ENCODE measurements at places on chromosomes 16 and 17. TPM values are rescaled to one million over a fixed set of nuclear protein-coding genes. Genes with fewer than 3 reads are reported as not detected.

ARHGAP44 gene
- total RNA-seq, result 10.7 TPM

ITGAE gene
- total RNA-seq, result 12.1 TPM

TBX6 gene
- 0.45 TPM for total RNA-seq

DBNDD1 gene
- 12.6 TPM for total RNA-seq

PRR35 gene
- 2.7 TPM for total RNA-seq

SMURF2 gene
- 53.1 TPM for total RNA-seq

QPRT gene
- total RNA-seq, result 7.6 TPM

TEKT3 gene
- 0.82 TPM for total RNA-seq

GJC1 gene
- 32.5 TPM for total RNA-seq

MT1M gene
- total RNA-seq, result not detected

MAP1LC3B gene
- 36.3 TPM for total RNA-seq

PRDM7 gene
- total RNA-seq, result not detected

CRYBA1 gene
- total RNA-seq, result not detected

DNA sequence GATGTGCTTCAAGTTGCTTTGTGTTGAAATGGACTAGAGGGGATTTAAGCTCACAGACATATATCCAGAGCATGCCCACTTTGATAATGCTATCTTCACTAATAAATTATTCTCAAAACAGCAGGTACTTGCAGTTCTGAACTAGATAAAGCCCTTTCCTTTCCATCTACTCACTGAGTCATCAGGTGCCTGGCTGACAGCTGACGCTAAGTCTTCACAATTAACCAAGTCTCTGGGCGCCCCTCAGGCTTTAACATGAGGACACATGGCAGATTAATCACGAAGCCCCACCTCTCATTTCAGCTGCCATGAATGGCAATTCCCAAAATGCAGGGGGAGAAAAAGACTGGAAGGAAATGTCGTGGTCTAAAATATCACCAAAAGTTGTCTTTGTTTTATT, 29.5 kb upstream of the CRISPLD2 start:
- DNase-seq, result no peak

- no peak for DNase-seq
These were observed 46.5 kb downstream of the GPRC5B start for GRCh38 chr16:19837984-19838707.

DNA sequence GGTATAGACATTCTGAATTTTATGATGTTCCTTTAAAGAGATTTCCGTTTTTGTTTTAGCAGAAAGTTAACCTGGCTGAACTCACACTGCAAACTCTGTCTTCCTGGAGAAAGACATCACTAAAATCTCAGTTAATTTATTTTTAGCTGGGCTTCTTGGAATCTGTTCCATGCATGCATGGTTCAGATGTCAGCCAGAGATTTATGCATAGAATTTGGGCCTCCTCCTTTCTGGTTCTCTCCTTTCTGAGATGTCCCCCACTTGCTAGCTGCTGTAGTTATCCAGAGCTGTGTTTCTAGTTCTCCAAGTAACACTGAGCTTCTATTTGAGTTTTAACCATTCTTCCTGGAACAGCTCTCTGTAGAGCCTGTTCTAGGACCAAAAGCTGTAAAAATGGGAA, 77.3 kb upstream of the TANC2 start:
- no peak for DNase-seq

- no peak for DNase-seq
These were observed 236.7 kb upstream of the TOX3 start for GRCh38 chr16:52783616-52784015.

GRCh38 chr16:73794994-73795393, 501.6 kb upstream of the PSMD7 start:
- DNase-seq, result no peak

- no peak for DNase-seq
These were observed 32.7 kb upstream of the NAT9 start for GRCh38 chr17:74808714-74809430.

DNA sequence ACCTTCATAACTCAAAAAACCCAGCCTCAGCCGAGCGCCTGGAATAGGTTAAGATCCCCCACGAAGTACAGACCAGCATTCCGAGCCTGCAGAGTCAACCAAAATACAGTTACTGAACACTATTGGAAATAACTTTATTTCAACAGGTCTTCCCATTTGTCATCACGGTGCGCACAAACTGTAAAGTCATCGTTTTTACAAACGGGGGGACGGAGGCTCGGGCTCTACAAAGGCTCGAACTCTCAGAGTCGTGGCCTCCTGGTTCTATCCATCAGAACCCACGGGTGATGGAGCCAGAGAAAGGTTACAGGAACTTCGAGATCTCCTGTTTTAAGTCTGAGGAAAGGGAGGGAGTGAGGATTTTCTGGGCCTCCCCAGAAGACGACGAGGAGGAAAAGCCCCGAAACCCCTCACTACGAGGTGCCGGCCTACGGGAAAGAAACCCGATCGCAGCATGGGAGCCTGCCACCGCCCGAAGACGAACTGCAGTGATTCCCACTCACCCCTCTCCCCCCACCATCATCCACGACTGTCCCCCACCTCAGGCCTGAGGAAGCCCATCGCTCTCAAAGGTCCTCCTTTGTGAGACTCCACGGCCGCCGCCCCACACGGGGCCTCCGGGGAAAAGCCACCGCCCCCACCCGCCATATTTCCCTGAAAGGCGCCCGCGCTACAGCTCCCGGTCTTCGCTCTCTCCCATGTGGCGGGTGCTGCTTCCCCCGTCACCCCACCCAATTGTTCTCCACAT, 917 bp downstream of the YWHAE start:
- DNase-seq, result no peak

DNA sequence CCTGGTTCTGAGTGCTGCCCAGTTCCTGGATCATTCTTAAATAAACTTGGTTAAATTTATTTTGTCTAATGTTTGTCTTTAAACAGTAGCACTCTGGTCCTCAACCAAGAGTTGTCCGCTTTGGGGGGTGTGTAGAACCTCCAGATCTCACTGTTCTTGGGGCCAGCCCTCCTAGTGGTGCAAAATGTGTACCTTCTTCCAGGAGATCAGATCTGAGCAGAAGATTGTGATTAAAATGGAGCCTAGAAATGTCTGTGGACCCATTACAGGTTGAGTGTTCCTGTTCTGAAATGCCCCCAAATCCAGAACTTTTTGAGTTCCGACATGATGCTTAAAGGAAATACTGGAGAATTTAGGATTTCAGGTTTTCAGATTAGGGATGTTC, 46.0 kb upstream of the CLEC18A start:
- DNase-seq, result no peak

DNA sequence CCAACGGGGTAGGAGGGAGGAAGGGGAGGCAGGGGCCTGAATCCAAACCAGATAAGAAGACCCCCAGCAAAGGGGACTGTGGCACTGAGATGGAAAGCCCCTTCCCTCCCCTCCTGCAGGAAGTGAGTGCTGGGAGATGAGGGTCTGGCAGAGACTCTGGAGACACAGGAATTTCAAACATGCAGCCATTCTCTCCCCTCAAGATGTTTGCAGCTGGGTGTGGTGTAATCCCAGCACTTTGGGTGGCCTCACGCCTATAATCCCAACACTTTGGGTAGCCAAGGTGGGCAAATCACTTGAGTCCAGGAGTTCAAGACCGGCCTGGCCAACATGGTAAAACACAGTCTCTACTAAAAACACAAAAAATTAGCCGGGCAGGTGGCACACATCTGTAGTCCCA, 33.9 kb upstream of the FAAP100 start:
- no peak for DNase-seq

- no peak for DNase-seq
These were observed 31.6 kb downstream of the EFCAB5 start for GRCh38 chr17:29973005-29973404.

GRCh38 chr17:80894439-80894721, 97.3 kb upstream of the CHMP6 start:
- no peak for DNase-seq

DNA sequence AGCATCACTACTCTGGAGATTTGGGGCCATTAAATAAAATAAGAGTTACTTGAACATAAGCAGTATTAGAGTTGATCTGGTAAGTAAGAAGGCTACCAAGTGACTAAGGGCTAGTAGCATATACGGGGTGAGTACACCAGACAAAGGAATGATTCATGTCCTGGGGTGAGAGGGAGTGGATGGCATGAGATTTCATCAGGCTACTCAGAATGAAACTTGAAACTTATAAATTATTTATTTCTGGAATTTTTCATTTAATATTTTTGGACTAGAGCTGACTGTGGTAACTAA, 2.3 kb downstream of the SLFN5 start:
- no peak for DNase-seq

DNA sequence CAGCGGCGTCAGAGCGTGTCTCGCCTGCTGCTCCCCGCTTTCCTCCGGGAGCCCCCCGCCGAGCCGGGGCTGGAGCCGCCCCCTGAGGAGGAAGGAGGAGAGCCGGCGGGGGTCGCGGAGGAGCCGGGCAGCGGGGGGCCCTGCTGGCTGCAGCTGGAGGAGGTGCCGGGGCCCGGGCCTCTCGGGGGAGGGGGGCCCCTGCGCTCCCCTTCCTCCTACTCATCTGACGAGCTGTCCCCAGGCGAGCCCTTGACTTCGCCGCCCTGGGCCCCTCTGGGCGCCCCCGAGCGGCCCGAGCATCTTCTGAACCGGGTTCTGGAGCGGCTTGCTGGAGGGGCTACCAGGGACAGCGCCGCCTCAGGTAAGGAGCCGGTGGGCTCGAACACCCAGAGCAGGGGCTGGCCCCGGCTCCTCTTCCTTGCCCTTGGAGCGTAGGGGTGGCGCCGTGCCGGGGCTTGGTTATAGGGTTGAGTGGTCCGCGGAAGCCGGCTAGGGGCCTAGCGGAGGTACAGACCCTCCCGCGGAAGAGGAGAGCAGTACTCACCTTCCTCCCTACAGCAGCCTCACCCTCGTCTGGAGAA, 841 bp downstream of the RAPGEFL1 start:
- peak; percentile 27 for DNase-seq

- peak; percentile 70 for DNase-seq
These were observed 19.8 kb upstream of the NUDT16L1 start for GRCh38 chr16:4673387-4674046.

GRCh38 chr16:3497771-3498170, 2.5 kb upstream of the C16orf90 start:
- DNase-seq, result no peak

DNA sequence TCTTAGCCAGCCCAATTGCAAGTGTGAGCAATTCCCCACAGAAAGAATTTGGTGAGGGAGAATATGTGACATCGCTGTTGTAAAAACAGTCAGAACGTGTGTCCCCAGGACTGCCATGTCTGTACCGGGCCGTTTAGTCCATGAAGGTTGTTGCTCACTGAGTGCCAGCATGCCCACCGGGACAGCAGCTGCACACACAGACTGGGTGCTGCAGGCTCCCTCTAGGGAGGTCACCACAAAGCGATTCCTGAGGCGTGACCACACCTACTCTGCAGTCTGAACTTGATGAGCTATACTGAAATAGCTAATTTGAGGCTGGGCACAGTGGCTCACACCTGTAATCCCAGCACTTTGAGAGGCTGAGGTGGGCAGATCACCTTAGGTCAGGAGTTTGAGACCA, 44.1 kb upstream of the ADORA2B start:
- DNase-seq, result no peak

DNA sequence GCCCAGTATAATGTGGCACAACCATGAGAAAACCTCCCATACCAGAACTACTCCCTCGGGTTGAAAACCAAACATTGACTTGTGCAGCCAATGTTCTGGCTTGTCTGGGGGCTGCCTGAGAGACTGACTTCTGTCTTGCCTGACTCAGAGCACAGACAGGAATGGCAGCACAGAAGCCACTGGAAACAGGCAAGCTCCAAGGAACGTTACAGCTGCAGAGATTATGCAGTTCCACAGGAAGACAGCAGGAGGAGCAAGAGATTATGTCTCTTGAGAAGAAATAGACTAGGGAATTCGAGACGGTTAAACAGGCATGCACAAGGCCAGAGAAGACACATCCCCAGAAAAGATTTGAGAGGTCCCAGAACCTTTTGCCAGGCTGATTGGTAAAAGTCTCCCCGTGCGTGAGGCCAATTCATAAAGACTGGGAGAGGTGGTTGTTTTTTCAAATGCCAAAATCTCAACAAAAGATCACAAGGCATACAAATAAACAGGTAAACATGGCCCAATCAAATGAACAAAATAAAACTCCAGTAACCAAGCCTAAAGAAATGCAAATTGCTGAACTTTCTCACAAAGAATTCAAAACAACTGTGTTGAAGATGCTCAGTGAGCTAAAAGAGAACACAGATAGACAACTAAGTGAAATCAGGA, 90.6 kb upstream of the CDH5 start:
- no peak for DNase-seq

- peak; percentile 40 for DNase-seq
These were observed 3.1 kb upstream of the SETD6 start for GRCh38 chr16:58511933-58512815.

DNA sequence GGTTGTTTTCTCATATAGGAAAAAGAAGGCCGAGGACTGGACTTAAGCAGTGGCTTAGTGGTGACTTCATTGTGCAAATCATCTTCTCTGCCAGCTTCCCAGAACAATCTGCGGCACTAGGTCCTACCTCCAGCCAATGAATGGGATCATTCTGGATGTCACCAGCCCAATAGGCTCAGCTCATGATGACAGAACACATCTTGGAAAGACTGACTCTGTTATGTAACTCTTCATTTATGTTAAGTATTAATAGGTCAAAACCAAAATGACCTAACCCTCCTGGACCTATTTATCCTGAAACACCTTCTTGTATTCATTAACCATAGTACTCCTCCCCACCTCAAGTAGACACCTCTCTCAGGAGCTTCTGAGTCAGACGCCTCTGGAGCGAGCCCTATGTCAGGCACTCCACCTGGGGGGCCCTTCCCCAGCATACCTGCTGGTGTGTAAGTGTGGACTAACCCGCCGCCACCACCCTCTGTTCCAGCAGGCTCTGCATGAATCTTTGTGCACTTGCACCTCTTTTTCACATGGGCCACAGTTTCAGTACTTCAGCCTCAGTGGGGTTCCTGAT, 7.2 kb downstream of the ARL2BP start:
- DNase-seq, result no peak

DNA sequence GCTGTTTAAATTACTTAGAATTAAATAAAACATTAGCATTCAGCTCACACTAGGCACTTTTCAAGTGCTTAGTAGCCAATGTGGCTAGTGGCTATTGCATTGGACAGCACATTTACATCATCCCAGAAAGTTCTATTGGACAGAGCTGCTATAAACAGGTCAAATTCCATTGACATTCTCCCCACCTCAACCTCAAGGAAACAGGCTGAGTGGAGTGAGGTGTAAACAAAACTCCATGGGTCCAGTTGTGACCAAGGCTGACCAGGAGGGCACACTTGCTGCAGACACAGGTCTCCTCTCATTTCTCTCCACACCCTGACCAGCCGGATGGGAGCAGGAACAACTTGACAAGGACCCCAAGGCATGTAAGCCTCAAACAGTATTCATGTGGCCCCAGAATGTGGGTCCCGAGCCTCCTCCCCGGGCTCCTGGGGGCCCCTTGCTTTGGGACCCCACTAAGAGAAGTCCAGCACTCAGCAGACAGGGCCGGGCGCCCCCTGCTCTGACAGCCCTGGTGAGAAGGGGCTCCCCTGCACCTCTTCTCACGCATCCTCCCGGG, 488 bp downstream of the C17orf113 start:
- DNase-seq, result no peak

GRCh38 chr16:12283596-12283995, 307.1 kb downstream of the SNX29 start:
- no peak for DNase-seq

- DNase-seq, result no peak
These were observed 789 bp downstream of the ITPRIPL2 start for GRCh38 chr16:19114359-19115147.
